ENCODE measurements at places on chromosomes 4 and X.

DNA sequence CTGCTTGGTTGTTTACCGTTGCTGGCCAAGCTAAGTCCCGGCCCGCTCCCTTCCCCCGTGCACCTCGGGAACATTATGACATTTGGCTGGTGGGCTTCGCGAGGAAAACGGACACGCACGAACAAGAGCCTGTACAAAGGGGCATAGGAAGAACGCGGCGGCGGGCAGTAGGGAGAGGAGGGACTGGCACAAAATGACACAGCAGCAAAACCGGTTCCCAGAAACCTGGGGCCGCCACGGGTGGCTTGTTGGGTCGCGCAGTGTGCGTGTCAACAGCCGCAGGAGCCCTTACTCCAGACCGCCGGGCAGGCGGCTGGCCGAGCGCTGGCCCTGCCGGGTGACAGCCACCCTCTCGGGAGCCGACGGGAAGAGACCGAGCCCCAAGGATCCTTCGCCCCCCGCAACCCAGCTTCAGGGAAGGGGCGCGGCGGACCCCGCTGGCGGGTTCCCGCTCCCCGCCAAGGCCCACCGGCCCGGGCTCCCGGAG is 1.6 kb upstream of the LIN54 start:
- no peak for DNase-seq

DNA sequence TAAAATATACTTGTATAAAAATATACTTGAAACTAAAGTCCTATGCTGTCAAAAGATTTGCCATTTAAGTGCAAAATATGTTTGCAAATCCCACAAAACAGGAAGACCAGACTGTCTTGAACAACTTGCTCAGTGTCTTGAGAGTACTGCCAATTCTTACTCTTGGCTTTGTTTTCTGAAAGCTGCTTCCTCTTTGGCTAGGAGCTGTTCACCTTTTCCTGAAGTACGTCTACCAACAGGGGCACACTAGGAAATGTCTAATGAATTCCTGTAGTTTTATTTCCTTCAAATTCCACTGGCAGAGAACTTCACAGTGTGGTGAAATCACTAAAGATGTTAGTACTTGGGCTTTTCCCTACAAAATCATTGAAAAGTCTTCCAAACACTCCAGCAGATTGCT is 46.4 kb upstream of the ABCG2 start:
- DNase-seq = no peak

GRCh38 chr4:68175562-68176155 is 46.0 kb upstream of the TMPRSS11F start:
- no peak for DNase-seq

- no peak for DNase-seq
Measured at GRCh38 chrX:24357106-24357505, 3.3 kb upstream of the SUPT20HL1 start.

DNA sequence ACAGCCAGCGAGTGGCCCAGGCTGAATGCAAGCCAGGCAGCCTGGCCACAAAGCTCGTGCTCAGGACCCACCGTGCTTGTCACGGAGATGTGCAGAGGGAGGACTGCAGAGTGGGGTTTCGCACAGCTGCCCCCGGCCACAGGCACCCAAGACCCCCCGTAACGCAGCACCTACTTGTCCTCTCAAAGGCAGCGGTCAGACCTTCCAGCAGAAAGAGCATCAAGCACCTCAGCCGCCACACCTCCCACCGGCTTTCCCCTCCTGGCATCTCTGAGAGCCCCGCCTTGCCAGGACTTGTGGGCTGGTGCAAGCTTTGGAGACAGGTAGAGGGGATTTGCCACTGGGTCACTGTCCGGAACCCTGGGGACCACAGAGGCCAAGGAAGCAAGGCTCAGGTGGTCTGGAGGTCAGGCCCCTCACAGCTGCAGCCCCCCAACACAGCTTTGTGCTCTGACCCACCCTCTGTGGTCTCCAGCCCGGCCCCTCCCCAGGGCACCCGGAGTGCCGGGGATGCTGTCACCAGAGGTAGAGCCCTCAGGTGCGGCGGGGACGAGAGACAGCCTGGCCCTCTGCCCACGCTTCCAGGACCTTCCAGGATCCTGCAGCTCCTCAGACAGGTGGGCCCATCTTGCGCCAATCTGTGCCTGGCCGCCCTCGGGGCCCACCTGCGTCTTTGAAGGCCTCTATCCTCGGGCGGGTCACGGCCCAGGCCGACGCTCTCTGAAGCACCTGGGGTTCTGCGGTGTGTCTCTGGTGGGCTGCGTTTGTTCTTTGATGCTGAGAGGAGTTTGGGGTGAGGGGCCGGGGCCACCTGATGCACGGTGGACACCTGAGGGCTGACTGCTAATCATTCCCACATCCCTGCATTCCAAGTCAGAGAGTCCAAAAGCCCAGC is 34.4 kb upstream of the HMX1 start:
- DNase-seq = no peak

- no peak for DNase-seq
Measured at GRCh38 chr4:2083116-2083825, 24.1 kb downstream of the NAT8L start.

DNA sequence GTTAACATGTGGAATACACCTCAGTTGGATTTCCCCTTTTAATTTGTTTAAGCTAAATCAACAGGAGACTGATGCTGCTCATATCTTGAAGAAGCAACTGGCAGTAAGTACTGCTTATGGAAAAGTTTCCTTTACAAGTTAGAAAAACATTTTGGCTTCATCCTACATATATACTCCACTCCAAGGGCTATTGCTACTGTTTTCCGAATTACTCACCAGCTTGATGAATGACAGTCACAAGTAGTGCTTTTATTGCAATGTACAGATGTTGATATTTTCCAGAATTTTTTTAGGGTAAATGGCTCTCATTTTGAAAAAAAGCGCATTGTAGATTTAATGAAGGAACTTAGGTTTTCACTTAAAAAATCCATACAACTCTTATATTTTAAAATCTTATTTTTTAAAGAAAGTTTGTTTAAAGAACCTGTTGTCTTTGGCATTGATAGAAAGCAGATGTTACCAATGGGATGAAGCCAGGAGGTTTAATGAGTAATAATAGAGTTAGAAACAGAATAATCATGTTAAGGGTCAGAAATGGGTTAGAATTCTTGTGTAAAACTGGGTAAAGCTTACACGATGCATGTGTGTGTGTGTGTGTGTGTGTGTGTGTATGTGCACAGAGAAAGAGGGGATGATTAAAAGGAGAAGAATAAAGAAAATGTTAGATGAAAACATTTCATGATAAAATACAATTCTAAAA is 272.9 kb downstream of the CFAP299 start:
- no peak for DNase-seq
